Stimulated activated CD4-positive, alpha-beta T cell treated with anti-CD3 and anti-CD28 coated beads, Interleukin-1b, Interleukin-23, amount 100 ng/mL, for 1 hour (primary cell): ENCODE measurements at places on chromosomes 12 and 14.

GRCh38 chr12:117261247-117261646 lies 71.0 kb upstream of the FBXO21 start:
- no peak for DNase-seq

DNA sequence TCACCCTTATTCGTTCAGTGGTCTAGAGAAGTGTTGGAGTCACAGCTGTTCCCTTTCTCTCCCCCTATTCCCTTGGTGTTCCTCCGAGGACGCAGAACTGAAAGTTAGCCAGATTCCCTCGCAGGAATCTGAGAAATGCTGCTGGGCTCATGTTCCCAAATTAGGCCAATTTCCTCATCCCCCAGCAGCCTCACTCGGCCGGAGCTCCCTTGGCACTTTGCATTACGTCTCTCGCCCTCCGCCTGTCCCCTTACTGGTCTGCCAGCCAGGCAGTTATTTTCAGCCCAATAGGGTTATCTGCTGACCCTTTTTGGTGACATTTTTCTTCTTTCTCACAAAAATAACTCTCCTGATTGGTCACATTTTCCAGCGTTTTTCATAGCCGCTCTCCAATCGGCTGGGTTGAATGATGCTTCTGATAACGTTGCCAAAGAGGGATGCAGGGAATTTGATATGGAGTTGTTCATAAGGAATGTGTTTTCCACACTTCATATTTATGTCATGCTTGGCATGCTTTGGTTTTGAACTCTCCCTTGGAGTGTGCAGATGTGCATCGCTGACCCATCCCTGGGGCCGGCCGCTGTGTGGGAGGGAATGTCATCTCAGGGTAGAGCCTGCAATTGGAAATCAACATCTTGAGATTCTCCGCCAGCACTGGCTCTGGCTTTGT lies 9.9 kb downstream of the IFT43 start:
- DNase-seq, result no peak

- DNase-seq, result no peak
Measured at GRCh38 chr14:69943084-69943780, 64.0 kb downstream of the SMOC1 start.

- no peak for DNase-seq
Measured at GRCh38 chr12:89597770-89598169, 71.9 kb upstream of the POC1B start.

DNA sequence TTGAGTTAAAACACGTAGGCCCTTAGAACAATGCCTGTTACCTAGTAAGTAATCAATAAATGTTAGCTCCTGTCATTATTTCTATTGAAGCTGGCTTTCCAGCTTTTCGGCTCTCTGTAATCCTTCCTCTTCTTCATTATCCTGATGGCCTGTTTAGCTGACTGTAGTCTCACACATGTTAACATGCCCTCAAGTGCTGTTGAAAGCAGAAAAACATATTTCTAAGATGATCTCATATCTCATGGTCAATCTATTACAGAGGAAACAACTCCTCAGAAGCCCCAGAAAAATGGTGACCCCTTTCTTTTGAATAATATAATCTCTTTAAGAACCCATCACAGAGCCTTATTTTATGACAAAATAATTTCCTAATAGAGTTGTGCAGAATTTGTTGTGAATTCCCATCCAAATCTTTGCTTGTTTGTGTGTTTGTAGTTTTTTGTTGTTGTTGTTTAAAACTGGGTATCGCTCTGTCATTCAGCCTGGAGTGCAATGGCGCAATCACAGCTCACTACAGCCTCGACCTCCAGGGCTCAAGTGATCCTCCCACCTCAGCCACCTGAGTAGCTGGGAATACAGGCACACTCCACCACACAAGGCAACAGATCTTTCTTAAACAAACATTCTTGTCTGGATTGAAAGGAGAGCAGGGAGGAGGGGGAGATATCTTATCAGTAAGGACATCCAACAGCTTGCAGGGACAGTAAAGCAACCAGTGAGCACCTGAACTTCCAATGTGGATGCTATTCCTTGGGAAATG lies 242.5 kb upstream of the CAND1 start:
- DNase-seq, result no peak

- no peak for DNase-seq
Measured at GRCh38 chr12:67757651-67758050, 109.1 kb downstream of the DYRK2 start.
